ENCODE measurements at places on chromosomes 16 and 17.

GRCh38 chr17:81579821-81580321 is 27.7 kb upstream of the FAAP100 start:
- no peak overlapping the region for H3K27ac ChIP-seq
- peaks cover 11% of the 10 kb centered on the region for H3K4me1 ChIP-seq
- no peaks in the 10 kb centered on the region for H3K27me3 ChIP-seq

DNA sequence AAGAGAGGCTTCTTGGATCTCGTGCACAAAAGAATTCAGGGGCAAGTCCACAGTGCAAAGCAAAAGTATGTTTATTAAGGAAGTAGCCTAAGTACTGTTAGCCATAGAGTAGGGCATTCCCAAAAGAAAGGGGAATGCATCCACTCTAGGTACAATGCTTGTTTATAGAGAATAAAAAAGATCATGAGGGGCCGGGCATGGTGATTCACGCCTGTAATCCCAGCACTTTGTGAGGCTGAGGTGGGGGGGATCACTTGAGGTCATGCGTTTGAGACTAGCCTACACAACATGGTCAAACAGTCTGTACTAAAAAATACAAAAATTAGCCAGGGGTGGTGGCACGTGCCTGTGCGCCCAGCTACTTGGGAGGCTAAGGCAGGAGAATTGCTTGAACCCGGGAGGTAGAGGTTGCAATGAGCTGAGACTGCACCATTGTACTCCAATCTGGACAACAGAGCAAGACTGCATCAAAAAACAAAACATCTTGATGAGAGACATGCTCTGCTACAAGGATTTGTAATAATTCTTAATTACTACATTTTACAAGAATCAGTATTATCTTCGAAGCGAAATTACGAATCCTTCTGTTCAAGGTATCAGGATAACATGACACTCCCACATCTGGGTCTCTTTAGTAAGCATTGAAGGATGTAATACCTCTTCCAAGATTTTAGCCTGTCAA is 191.6 kb downstream of the CPPED1 start:
- no peaks in the 10 kb centered on the region for H3K4me1 ChIP-seq
- H3K27me3 ChIP-seq, result no peaks in the 10 kb centered on the region
- no peak overlapping the region for H3K27ac ChIP-seq
- no peaks in the 10 kb centered on the region for H3K36me3 ChIP-seq
- H3K4me3 ChIP-seq, result no peak overlapping the region
- no peak for DNase-seq

- no peaks in the 10 kb centered on the region for H3K27me3 ChIP-seq
- H3K27ac ChIP-seq, result no peak overlapping the region
- no peak overlapping the region for H3K4me3 ChIP-seq
- peaks cover 5% of the 10 kb centered on the region for H3K4me1 ChIP-seq
- no peaks in the 10 kb centered on the region for H3K36me3 ChIP-seq
Observed at GRCh38 chr16:20768818-20769217, 5.0 kb downstream of the ACSM3 start.

DNA sequence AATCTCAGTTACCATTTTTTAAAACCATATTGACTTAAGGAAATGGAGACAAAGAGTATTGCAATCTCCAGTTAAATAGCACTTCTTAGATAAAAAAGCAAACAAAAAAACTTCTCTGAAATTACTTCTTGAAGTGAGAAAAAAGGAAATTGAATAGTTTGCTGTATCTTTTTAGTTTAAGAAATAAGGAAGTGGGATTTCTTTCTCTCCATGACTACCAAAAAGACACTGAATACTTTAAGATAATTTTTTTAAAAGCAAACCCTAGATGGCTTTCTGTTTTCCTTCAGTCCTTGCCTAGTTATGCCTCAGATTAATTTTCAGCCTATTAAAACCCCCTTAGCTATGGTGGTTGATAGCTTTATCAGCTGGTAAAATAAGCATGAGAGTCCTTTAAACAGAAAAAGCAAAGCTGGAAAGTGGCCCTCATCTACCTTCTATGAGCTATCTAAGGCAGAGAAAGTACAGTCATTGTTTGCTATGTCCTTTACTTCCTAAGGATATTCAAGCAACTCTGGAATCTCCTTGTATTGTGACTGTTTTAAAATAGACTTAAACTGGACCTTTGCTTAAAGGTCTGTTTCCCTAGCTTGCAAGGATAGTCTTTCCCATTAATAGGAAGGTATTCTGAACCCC is 28.6 kb downstream of the TPPP3 start:
- no peaks in the 10 kb centered on the region for H3K36me3 ChIP-seq
- no peak for DNase-seq
- H3K4me3 ChIP-seq, result no peak overlapping the region
- H3K4me1 ChIP-seq, result no peaks in the 10 kb centered on the region
- H3K27ac ChIP-seq, result no peak overlapping the region
- no peaks in the 10 kb centered on the region for H3K27me3 ChIP-seq

DNA sequence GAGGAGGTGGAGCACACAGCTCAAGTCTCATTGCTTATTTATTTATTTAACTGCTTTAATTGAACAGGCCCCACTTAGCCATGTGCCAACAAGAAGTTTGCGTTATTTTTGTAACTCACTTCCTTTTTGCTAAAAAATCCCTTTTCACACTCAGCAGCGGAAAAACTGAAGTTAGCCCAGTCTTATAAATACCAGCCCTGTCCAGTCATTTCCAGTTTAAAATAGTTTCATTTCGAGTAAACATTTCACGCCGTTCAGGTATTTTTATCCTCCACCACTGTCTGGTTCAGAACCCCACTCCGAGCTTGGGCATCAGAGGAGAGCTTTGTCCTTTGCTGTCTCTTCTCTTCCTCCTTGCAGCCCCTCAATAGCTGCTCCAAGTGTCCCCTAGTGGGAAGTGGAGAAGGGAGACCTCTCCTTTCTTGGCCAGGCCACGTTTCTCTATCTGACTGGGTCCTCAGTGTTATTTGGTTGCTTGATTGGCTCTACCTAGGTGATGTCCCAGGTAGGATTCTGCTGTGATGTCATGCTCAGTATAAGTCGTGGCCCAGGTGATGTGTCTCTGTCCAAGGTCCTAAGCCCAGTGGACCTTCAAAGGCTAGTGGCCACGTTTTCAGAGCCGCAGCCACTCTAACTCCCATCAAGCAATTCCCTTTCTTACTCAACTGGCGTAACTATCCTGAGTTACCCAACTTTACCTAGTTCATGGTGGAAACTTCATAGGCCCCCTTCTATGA is 53.0 kb upstream of the GAS7 start:
- no peaks in the 10 kb centered on the region for H3K4me1 ChIP-seq
- no peak overlapping the region for H3K27ac ChIP-seq
- H3K36me3 ChIP-seq, result no peaks in the 10 kb centered on the region

- no peak for DNase-seq
- H3K36me3 ChIP-seq, result no peaks in the 10 kb centered on the region
- H3K4me3 ChIP-seq, result no peak overlapping the region
Observed at GRCh38 chr16:22977294-22977697, 163.3 kb downstream of the HS3ST2 start.

- no peak overlapping the region for H3K27ac ChIP-seq
- no peak for DNase-seq
- H3K4me3 ChIP-seq, result no peak overlapping the region
- H3K36me3 ChIP-seq, result no peaks in the 10 kb centered on the region
- peaks cover 5% of the 10 kb centered on the region for H3K4me1 ChIP-seq
Observed at GRCh38 chr16:77759201-77759600, 29.2 kb upstream of the VAT1L start.

DNA sequence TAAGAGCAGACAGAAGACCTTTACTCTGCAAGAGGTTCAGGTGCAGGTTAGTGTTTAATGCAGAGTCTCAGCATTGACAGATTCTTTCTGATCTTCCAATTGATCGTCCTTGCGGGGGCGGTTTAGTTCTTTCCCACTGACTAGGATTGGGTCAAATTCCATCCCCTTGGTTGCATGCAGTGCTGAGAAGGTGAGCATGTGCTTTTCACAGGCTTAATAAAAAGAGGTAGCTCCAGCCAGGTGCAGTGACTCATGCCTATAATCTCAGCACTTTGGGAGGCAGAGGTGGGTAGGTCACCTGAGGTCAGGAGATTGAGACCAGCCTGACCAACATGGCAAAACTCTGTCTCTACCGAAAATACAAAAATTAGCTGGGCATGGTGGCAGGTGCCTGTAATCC is 7.5 kb upstream of the ITGAD start:
- H3K4me3 ChIP-seq, result no peak overlapping the region
- no peaks in the 10 kb centered on the region for H3K4me1 ChIP-seq
- no peaks in the 10 kb centered on the region for H3K36me3 ChIP-seq
- no peaks in the 10 kb centered on the region for H3K27me3 ChIP-seq
- no peak overlapping the region for H3K27ac ChIP-seq
- no peak for DNase-seq

DNA sequence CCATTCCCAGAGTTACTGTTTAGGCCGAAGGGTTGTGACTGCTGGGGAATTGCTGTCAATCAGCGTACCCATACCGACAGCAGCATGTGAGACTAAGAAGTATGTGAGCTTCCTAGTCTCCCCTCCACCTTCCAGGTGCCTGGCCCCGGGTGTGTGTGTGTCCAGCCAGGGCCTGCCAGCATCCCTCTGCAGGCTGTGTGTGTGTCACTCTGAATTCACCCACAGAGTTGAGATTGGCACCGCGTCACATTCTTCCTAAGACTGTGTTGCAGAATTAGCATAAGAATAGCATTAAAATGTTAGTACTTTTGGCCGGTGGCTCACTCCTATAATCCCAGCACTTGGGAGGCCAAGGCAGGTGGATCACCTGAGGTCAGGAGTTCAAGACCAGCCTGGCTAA is 31.8 kb downstream of the PRMT7 start:
- H3K4me1 ChIP-seq, result peaks cover 3% of the 10 kb centered on the region
- H3K27me3 ChIP-seq, result no peaks in the 10 kb centered on the region
- no peak overlapping the region for H3K27ac ChIP-seq
- no peaks in the 10 kb centered on the region for H3K36me3 ChIP-seq
- no peak for DNase-seq

DNA sequence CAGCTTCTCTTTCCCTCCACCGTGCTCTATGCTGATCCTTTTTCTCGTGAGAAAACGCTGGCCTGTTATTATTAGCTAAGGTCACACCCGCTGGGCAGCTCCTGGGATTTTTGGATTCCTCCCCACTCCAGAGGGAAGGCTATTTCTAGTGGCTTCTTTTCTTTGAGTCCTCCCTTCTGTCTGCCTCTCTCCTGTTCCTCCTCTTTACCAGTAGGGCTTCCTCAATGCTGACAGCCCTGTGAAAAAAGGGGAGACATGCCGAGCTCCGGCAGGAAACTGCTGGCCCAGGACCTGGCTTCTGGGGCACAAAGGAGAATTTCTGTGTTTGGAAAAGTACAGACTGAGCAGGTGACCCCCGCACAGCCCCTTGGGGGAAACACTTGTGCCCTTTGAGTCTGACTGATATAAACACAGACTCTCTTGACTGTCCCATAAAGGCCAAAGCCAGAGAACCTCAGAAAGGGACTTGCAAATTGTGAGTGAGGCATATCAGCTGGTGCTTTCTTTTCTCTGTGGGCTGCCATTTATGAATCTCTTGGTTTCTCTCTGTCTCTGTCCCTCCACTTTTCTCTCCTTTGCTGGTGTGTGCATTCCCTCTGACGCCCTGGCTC is 14.0 kb upstream of the RNF135 start:
- H3K4me3 ChIP-seq, result no peak overlapping the region
- H3K27me3 ChIP-seq, result no peaks in the 10 kb centered on the region
- H3K4me1 ChIP-seq, result no peaks in the 10 kb centered on the region
- no peak overlapping the region for H3K27ac ChIP-seq

DNA sequence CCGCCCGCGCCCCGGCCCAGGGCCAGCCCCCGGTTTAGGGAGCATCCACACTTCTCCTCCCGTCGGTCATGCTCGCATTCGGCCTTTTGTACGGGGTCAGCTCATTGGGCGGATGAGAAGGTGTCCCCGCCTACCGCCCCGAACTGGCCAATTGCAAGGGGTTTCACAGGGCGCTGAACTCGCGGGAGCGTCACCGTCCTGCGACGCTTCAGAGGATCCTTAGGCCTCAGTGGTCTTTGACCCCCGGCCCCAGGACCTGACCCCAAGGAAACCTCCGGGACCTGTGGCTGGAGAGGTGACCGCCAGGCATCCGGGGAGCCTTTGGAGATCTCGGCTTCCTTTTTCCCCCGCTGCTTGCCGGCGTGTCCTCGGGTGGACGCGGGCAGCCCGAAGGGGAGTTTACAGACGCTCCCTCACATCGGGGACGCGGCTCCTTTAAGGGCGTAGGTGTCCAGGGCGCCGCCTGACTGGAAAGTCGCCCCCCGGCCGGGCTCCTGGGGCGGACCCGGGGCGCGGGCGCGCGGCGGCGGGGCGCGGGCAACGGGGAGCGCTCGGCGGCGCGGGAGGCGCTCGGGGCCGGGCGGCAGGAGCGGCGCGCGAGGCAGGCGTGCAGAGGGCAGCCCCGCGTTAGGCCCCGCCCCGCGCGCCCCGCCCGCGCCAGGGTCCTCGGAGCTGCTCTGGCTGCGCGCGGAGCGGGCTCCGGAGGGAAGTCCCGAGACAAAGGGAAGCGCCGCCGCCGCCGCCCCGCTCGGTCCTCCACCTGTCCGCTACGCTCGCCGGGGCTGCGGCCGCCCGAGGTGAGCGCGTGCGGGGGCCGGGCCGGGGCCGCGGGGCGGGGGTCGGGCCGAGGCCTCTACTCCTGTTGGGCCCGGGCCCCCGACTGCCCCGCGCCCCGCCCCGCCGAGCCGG is at the start of gene UBE2I:
TSS of gene UBE2I (plus strand) at position 660 of the 909 bp plus-strand sequence. CDS start 4,395 bp downstream, outside the sequence.
- H3K27me3 ChIP-seq, result no peaks in the 10 kb centered on the region
- DNase-seq, result peak; percentile 96
- no peaks in the 10 kb centered on the region for H3K36me3 ChIP-seq
- peak within 1 kb of the TSS; percentile 76 for H3K4me3 ChIP-seq
- H3K27ac ChIP-seq, result peak within 1 kb of the TSS; percentile 98

DNA sequence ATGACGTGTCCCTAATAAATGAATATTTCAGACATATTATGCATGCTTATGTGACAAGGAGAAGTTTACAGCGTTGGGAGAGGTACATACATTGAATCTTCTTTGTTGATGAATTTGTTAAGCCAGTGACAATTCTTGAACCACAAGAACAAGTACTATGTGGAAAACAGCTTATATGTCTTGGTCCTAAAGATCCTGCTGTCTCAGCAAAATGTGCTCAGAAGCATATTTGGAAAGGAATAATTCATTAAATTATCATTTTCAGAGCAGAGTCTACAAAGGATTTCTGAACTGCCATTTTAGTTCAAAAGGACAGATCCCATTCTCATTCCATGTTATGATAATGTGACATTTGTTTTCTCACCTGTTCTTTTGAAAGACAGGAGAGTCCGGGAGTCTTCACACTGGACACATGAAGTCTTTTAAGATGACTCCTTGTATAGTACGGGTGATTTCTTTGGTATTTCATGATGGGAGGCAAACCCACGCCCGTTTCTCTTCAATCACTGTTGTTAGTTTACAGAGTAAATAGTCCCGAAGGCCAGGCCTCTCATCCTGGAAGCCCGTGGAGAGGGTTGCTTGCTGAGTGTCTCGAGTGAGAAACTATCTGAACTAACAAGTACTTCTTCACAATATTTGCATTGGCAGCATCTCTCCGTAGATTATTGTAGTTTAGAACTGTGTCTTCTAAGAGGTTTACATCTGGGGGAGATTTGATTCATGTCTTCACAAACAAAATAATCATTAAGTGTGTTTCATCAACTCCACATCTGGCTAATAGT is 26.7 kb downstream of the VPS35L start:
- DNase-seq, result no peak
- no peaks in the 10 kb centered on the region for H3K36me3 ChIP-seq
- no peaks in the 10 kb centered on the region for H3K27me3 ChIP-seq
- H3K27ac ChIP-seq, result no peak overlapping the region

- H3K4me1 ChIP-seq, result no peaks in the 10 kb centered on the region
- H3K4me3 ChIP-seq, result no peak overlapping the region
- DNase-seq, result no peak
- H3K36me3 ChIP-seq, result no peaks in the 10 kb centered on the region
- H3K27me3 ChIP-seq, result no peaks in the 10 kb centered on the region
- no peak overlapping the region for H3K27ac ChIP-seq
Observed at GRCh38 chr17:49365667-49366066, 3.6 kb upstream of the ZNF652 start.

GRCh38 chr17:586920-587685 is 127.5 kb downstream of the VPS53 start:
- no peaks in the 10 kb centered on the region for H3K4me1 ChIP-seq
- H3K27me3 ChIP-seq, result no peaks in the 10 kb centered on the region
- DNase-seq, result no peak
- H3K36me3 ChIP-seq, result no peaks in the 10 kb centered on the region
- no peak overlapping the region for H3K27ac ChIP-seq
- no peak overlapping the region for H3K4me3 ChIP-seq
